ENCODE measurements at places on chromosomes 5 and 9.

DNA sequence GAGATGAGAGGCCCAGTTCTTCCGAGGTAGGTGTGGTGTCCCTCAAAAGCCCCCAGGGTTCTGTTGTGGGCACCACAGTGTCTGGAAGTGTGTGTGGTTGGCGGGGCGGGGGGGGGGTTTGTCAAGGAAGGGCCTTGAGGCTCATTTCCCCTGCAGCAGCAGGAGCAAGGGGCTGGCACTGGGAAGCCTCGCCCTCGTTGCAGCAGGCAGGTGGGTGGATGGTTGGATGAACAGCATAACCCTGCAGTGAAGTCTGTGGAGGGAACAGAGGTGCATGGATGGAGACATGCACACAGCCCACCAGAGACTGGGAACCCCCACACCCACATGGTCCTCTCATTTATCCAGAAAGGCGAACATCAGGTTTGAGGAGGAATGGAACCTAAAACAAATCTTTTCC lies 2.0 kb upstream of the SPATA31E1 start:
- DNase-seq = no peak

GRCh38 chr9:79762070-79762469 lies 190.3 kb downstream of the TLE4 start:
- DNase-seq = no peak

DNA sequence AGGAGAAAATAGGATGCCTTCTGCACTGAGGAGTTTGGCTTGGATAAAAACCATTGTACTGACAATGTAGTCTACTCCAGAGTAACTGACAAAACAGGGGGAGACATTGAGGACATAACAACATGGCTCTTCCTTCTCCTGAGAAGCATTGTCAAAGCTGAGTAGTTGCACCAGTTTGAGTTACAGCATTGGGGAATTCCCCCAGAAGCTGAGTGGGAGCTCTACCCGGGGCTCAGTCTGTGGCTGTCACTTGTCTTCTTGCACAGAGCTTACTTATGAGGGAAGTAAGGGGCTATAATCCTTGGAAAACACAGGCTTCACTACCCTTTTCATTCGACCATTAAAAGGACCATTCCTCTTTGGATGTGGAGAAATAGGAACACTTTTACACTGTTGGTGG lies 21.2 kb downstream of the HSPB3 start:
- no peak for DNase-seq

DNA sequence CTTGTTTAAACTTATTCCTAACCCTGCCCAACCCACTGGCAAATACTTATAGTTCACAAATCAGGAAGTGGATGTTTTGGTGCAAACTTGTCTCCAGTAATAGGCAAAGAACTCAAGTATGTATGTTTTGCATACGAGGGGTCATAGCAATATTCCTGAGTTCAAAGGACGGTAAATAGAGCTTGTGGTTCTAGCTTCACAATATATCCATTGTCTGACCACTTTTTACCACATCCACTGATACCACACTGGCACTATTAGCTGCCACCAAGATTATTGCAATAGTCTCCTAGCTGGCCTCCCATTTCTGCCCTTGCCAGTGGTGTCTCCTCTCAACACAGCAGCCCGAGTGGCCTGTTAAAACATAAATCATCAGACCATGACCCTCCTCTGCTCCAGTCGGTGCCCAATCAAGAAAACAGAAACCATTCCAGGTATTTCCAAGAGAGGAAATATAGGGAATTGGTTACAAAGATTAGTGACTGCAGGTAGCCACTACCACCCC lies 17.0 kb downstream of the GRXCR2 start:
- DNase-seq = no peak

DNA sequence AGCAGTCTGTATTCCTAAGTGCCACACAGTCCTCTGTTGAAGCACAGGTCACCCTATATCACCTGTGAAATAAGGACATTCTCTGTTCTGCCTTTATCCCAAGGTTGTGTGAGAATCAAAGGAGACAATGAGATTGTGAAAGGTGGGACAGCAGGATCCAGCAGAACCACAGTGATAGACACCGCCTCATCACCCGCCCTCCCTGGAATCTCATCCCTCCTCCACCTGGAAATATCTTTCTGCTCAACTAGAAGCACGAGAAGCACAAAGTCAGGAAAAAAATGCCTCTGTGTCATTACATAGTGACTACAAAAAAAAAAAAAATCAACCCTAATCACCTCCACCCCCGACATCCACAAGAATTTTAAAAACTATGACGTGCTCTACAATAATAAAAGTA lies 32.3 kb downstream of the KLHL3 start:
- DNase-seq = no peak

GRCh38 chr5:170287532-170287931 lies 10.0 kb downstream of the LCP2 start:
- no peak for DNase-seq

DNA sequence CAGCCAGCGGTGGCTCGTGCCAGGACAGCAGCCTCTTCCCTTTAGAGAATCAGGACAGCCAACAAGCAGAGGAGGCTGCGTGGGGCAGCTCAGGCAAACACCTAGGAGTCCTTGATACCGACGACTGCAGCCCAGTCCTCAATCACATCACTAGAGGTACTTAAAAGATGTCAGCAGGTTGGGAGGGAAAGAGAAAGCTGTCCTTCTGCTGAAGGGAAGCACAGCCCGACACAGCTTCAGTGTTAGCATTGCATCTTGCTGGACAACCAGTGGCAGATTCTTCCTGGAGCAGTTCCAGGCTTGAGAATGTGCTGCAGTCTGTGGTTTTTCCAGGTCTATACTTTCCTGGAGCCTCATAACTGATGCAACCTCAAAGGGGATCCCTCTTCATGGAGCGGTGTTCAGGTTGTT lies 230.5 kb downstream of the SYK start:
- DNase-seq = no peak

- no peak for DNase-seq
Observed at GRCh38 chr9:95584176-95584575, 67.4 kb upstream of the PTCH1 start.

GRCh38 chr9:112629671-112630485 lies 88.0 kb downstream of the INIP start:
- no peak for DNase-seq

DNA sequence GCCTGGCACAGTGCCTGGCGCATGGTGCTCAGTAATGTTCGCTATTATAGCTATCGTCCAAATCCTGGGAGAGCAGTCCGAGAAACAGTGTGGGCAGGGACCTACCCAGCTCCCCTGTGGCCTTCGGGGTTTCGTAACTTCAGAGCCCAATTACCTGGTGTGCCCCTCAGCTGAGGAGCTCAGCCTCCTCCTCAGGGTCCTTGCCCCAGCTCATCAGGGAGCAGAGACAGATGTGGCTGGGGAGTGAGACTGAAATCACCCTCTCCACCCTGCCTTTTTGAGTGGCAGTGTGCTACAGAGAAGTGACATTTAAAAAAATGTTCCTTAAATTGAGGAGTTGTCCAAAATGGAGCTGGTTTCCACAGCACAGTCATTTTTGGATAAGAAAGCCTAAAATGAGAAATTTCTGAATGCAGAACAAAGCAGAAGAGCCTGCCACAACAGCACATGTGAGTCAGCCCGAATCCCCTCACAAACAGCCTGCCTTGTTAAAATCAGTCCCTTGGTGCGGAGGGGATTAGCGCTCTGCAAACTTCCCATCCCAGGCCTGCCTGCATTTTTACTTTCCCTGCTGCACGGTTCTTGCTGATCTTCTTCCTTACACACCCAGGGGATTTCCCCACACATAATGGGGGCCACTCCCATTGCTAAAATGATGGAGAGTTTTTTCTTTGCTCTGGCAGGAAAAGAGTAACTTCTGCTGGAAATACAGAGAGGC lies 78.1 kb upstream of the PITX1 start:
- DNase-seq = no peak

GRCh38 chr9:13282998-13283397 lies 3.5 kb upstream of the MPDZ start:
- no peak for DNase-seq

GRCh38 chr5:93274291-93274690 lies 306.7 kb downstream of the NR2F1-AS1 start:
- DNase-seq = no peak

GRCh38 chr9:128414461-128414860 lies 6.2 kb upstream of the CERCAM start:
- peak; percentile 72 for DNase-seq

GRCh38 chr5:168179192-168179593 lies 112.3 kb upstream of the WWC1 start:
- no peak for DNase-seq

DNA sequence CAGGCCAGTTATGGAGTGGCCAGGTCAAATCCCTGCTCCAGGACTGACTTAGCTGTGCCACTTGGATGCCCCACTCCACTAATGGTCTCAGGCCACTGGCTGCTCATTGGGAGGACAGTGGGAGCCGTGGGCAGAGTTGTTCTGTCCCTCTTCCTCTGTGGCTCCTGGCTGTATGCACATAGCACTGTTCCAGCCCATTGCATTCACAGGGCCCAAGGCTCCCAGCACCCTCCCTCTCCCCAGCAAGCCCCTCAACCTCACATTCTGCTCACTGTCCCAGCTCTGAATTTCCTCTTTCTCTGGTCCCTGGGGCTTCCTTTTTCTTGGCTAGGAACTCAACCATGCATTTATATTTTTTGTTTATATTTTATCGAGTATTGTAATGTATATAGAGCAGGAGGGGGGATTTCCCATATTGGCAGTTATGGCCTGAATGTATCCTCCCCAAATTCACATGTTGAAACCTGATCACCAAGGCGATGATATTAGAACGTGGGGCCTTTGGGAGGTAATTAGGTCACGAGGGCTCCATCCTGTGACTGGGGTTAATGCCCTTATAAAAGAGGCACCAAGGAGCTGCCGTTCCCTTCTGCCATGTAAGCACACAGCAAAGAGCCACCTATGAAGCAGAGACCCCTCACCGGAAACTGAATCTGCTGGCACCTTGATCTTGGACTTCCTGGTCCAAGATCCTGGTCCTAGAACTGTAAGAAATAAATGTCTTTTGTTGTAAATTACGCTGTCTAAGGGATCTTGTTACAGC lies 17.0 kb upstream of the MVB12B start:
- no peak for DNase-seq

DNA sequence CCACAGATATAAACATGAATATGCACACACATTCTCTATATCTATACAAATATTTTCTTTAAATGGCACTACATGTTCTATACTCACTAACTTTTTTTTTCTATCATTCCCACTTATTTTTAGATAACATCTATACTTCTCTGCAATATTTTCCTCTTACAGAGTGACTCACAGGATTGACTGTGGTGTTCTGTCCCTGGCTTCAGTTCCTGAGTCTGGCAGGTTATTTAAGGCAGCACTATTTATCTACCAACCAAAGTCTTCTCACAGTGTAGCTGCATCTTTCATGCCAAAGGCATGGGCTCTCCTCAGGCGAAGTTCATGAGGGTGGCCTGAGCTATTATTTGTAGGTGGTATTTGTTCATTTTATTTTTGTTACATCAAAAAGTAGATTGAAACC lies 409.0 kb downstream of the PRR16 start:
- DNase-seq = no peak

GRCh38 chr9:4277531-4277991 lies 22.3 kb downstream of the GLIS3 start:
- no peak for DNase-seq

- DNase-seq = no peak
Observed at GRCh38 chr5:6182271-6182815, 196.0 kb downstream of the MED10 start.

GRCh38 chr9:111502506-111502905 lies 18.3 kb upstream of the ECPAS start:
- DNase-seq = no peak

- no peak for DNase-seq
Observed at GRCh38 chr9:108674766-108675530, 180.8 kb downstream of the ACTL7B start.

- DNase-seq = no peak
Observed at GRCh38 chr5:142215915-142216681, 107.5 kb downstream of the NDFIP1 start.

DNA sequence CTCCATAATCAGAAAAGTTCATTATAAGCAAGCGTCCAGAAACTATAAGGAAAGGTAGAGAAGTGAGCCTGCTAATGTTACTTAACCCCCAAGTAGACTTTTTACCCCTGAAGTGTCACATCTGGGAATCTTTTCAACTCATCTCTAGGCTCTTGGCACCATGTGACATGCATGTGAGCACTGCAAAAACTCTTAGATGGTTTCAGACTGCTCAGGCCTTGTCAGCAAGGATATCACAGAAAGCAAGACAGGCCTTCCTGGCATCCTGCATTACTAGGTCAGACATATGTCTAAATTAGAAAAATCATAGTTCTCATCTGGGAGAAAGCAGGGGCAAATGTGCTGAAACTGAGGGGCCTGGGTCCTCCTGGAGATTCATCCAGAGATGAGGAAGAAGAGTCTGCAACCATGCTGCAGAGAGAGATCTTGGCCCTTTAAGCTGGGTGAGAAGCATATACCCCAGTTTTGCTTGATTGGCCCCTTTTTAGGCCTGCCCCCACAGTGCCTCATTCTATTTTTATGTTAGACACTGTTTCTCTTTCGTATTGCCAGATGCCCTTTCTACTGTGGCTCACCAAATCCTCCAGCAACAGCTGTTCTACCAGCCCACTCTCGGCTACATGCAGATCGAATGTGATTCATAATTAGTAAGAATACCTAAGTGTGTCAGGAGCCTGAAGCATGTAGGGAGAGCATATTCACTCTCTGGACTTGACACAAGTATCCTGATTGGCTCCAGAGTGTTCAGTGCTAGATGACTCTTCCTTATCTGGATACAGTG lies 19.0 kb downstream of the TMEM8B start:
- no peak for DNase-seq

GRCh38 chr9:123033864-123034601 lies 566 bp downstream of the GPR21 start:
- no peak for DNase-seq

GRCh38 chr5:962801-963200 lies 45.8 kb upstream of the NKD2 start:
- DNase-seq = no peak

DNA sequence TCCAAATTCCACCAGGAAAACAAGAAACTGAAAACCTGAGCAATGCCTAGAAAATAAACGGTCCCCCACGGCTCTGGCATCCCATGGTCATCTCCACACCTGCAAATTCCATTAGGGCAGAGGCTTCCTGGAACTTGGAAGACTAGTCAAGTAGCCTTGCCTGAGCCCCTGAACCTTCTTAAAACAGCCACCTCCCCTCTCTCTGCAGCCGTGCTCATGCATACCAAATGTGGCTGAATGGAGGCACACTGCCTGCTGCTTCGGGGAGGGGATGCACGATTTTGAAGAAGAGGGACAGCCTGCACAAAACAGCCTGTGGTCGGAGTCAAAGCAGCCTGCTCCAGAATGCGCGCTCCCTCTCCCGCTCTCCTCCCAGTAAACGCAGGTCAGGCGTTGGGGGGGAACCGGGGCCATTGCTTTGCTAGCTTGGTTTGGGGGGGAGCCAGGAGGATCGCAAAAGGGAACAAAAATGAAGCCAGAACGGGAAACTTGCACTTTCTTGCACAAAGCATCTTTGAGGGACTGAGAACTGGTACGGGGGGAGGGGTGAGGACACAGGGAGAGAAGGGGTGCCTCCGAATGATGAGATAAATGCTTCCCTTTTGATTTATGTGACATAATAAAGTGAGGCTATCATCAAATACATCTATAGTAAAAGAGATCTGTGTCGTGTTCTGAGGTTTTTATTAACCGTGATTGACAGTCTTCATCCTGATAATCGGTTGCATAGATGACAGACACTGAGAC lies at the start of gene TRPM3:
TSS of gene TRPM3 (minus strand) at position 347 of the 747 bp plus-strand sequence. CDS start at position 80, 267 bp downstream.
- DNase-seq = no peak

GRCh38 chr9:130844044-130844451 lies 9.0 kb downstream of the ABL1 start:
- no peak for DNase-seq

Measured in trophoblast cell (in vitro differentiated cells and primary cell).